ENCODE measurements at places on chromosomes 5 and 9.

- DNase-seq = no peak
These were observed 14.8 kb downstream of the BARHL1 start for GRCh38 chr9:132597073-132597775.

DNA sequence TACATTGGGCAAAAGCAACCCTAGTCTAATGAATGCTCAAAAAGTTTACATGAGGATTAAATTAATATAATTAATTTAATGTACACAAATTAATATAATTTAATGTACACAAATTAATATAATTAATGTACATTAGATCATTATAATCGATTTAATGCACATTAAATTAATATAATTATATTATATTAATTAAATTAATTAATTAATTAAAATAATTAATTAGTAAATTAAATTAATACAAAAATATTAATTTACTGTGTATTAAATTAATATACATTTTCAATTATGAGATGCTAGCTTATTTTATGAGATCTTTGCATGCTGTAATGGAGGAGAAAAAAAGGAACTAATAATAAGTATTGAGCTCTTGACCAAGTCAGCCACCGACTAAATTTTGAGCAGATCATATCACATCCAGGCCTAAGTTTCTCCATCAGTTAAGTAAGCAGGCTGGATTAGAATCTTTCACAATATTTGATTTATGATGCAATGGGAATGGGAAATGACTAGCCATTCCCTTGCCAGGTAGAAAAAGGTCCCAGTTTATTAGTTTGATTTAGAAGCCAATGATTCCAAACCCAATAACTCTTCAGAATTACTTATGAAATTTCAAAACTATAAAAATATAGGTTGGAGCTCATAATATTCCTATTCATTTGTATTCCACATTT, 533.4 kb upstream of the GRIA1 start:
- no peak for DNase-seq

DNA sequence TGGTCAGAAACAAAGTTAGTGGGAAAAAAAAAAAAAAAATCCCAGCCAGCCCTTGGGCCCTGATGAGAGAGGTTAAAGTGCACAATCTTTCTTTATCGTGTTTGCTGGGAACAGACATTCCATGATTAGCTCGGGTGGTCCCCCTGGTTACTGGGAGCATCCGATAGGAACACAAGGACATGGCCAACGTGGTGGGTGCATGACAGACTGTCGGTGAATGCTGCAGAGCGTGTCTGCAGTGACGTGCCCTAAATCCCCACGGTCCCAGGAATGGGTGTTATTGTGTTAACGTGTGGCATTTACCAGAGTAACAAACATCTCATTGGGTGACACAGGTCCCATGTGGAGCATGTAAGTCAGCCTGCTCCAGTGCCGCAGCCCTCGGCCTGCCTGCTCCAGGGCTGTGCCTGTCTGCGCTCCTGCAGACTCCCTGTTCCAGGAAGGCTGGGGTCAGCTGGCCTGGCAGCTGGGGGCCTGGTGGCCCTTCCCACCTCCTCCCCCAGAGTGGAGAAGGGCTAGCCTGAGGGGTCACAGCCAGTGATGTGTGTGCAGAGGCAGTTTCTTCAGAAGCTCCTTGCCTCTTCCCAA, 34.3 kb upstream of the TBC1D2 start:
- DNase-seq = no peak

- no peak for DNase-seq
These were observed 33.9 kb upstream of the TLE4 start for GRCh38 chr9:79537838-79538237.

GRCh38 chr9:127578952-127579853, 32.9 kb upstream of the STXBP1 start:
- DNase-seq = no peak

GRCh38 chr5:67695369-67695768, 498.8 kb upstream of the CD180 start:
- DNase-seq = no peak

- no peak for DNase-seq
These were observed 22.2 kb upstream of the ZBTB34 start for GRCh38 chr9:126838055-126838811.

DNA sequence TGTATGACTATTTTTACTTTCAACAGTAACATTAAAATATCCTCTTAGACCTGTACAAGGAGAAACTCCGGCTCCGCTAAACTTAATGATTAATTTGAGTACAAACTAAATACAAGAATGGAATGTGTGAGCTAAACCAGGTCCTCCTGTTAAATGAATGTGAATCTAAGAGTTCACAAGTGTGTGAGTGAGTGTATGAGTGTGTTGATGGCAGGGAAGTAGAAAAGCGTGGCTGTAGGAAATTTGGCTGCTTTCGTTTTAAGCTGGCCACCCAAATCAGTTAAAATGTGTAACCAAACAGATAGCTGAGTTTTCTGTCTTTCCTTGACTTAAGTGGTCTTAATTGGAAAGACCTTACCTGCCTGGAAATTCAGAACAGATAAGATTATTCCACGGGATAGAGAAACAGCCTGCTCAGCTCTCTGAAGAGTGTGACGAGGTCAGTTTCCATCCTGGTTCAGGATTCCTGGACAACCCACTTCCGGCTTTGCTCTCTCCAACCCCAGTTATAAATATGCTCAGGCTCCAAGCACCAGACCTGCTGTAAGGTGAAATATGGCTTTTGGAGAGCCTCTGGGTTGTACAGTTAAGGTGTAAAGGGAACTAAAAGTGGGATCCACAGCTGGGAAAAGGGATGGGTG, 908.6 kb upstream of the EDIL3 start:
- no peak for DNase-seq

- DNase-seq = no peak
These were observed 395.9 kb downstream of the PSAT1 start for GRCh38 chr9:78692871-78693270.

DNA sequence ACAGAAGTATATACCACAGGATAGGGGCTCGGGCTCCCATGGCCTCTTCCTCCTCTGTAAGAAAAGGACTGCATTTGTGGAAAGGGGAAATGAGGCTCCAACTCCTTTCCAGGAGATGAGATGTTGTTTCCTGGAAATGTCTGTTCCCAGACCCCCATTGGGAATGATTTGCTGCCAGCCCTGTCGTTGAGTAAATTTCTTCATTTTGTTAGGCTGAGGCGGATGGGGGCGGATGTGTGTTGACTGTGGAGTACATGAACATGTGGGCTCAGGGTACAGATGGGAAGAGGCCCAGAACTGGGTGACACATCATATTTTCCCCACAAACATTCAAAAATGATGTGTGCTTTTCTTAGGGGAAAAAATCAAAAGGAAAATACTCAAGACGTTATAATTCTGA, 28.8 kb upstream of the TNFAIP8 start:
- no peak for DNase-seq

- no peak for DNase-seq
These were observed 202.5 kb upstream of the NMUR2 start for GRCh38 chr5:152607401-152608160.

- no peak for DNase-seq
These were observed 109.5 kb downstream of the PRKACG start for GRCh38 chr9:68904454-68904853.

- no peak for DNase-seq
These were observed 215.4 kb upstream of the NR4A3 start for GRCh38 chr9:99606296-99606695.

DNA sequence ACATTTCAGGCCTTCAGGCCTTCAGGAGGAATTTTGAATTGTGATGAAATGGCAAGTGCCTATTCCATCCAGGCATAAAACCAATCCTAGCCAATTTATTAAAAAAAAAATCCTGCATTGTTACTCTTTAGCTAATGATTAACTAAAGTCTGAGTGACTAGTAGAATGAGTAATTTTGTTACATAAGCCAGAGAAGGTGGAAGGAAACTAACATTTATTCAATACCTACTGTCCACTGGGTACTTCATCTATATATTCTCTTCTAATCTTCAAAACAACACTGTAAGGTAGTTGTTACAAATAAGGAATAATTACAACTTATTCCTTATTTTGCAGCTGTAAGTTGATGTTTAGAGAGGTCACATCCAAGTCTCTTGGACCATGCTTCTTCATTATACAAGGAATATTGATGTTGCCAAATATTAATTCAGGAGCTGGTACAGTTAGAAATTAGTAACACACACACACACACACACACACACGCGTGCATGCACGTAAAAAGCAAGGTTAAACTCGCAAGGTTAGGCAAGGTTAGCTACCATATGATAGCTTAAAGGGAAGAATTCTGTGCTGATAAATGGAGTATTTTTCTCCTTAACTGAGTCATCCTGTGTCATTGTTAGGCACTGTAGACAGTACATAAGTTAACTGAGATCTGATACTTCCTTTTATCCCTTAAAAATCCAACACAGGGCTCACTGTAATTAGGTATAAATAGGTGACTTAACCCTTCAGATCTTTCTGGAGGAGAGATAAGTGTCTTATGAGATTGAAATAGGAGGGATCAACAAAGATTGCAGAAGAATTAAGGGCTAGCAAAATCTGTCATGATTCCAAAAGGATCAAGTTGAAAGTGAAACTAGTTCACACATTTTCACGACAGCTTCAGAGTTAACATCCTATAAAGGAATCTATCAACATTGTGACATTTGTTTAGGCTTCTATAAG, 596.9 kb downstream of the PDE4D start:
- no peak for DNase-seq

- DNase-seq = no peak
These were observed 63.9 kb downstream of the SERINC5 start for GRCh38 chr5:80191991-80192398.

DNA sequence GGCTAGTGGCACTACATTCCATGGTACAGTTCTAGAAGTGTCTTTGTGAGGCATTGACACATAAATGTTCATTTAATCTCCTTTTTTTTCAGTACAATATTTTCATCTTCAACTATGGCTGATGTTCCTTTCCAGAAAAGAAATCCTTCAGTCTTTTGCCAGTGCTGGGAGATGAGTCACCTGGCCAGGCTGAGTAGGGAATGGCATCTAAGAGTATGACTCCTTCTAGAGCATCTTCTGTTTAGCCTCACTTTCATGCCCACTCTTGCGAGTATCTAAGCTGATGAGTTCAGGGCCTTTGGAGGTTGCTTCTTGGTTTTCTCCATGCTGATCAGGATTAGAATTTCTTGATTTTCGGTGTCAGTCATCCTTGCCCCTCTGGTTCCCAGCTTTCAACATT, 124.4 kb downstream of the SLC28A3 start:
- no peak for DNase-seq
